ENCODE measurements at places on chromosomes 12 and 14. TPM values are rescaled to one million over a fixed set of nuclear protein-coding genes. Genes with fewer than 3 reads are reported as not detected.

The SMOC1 gene
- total RNA-seq: 1.1 TPM

GRCh38 chr14:96574633-96575632, 72.8 kb downstream of the PAPOLA start:
- H3K27ac ChIP-seq: no peak overlapping the region
- H3K4me3 ChIP-seq: no peak overlapping the region
- H3K4me1 ChIP-seq: peaks cover 10% of the 10 kb centered on the region
- peaks cover 3% of the 10 kb centered on the region for H3K36me3 ChIP-seq
- DNase-seq: no peak
- no peaks in the 10 kb centered on the region for H3K27me3 ChIP-seq

The KCNC2 gene
- not detected for total RNA-seq

DNA sequence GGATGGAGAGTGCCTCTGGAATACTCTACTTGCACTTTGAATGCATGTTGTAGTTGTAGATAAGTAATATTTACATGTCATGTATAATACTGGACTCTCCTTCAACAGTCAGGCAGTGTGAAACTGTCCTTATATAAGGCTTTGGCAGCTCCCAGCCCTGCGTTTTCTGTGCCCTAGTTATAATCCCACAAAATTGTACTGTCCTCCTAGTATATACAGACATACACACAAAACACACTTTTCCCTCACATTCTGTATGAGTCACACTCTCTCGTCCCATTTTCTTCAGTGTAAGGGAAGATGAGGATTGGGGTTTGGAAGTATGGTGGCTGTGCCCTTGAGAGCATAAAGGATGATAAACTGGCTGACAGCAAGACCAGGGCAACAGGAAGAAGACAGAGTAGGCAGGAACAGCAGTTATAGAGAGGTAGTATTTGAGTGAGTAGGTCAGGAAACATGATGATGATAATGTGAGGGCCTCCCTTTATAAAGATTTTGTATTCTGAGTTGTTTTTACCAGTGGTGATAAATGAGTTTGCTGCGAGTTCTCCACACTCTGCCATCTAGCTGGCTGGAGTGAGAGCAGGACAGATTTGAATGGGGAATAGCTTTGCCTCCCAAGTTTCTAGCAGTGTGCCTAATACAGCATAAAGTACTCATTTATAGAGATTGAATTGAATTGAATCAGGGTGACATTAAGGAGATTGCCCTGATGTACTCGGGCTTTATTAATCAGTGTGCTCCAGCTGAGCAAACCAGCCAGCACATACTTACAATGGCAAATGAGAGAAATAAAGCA, 5.0 kb downstream of the CREBL2 start:
- no peak overlapping the region for H3K27ac ChIP-seq
- H3K36me3 ChIP-seq: peaks cover 6% of the 10 kb centered on the region
- DNase-seq: no peak
- H3K4me1 ChIP-seq: peaks cover 49% of the 10 kb centered on the region

DNA sequence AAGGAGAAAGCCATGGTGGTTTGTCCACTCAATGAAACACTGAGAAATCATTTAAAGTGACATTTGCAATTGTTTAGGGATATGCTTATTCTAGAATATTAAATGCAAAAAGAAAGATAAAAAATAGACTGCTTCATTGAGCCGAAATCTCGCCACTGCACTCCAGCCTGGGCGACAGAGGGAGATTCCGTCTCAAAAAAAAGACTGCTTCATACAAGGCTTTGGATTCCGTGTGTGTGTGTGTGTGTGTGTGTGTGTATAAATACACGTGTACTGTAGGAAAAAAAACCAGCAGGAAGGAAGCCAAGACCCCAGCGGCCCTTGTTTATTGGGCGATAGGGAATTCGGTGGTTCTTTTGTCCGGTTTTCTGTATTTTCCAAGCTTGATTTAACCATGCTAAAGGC, 3.2 kb upstream of the ZNF839 start:
- DNase-seq: no peak
- H3K36me3 ChIP-seq: no peaks in the 10 kb centered on the region
- peak overlapping the region; percentile 65 for H3K4me3 ChIP-seq
- peak overlapping the region; percentile 80 for H3K27ac ChIP-seq
- H3K4me1 ChIP-seq: peaks cover 50% of the 10 kb centered on the region

DNA sequence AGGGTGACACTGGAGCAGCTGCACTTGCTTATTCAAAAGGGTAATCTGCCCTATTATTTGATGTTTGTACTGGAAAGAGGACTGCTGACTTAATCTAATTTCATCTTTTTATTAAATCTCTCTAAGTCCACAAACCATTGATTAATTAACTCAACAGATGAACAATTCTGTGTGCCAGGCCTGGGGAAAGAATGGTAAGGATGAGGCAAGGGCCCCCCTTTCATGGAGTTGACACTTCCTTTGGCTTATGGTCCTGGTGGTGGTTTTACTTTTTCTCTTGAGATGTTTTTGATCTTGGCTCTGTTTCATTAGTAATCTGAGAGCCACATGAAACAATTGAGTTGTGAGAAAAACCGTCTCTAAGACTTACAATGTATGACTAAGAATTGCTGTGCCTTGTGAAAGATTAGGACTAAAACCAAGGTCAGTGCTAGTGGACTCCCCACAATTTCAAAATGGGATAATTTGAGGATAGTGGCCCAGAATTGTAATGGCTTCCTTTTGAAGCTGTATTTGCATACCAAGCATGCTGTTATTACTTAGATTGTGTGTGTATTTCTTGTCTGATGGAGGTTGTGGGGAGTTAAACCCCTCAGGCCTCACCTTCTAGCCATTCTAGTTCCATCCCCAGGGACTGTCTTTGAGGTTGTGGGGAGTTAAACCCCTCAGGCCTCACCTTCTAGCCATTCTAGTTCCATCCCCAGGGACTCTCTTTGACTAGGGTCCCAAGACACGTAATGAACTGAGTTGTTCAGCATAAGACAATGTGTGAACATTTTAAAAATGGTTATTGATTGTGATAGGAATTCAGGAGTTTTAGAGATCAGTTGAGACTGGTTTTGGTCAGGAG, 52.5 kb upstream of the EVL start:
- no peaks in the 10 kb centered on the region for H3K27me3 ChIP-seq
- peaks cover 23% of the 10 kb centered on the region for H3K4me1 ChIP-seq
- H3K27ac ChIP-seq: no peak overlapping the region
- H3K36me3 ChIP-seq: no peaks in the 10 kb centered on the region
- DNase-seq: no peak

The C2CD5 gene
- 50.2 TPM for total RNA-seq

The OR4L1 gene
- not detected for total RNA-seq

The TOMM20L gene
- total RNA-seq: not detected

The ERP27 gene
- total RNA-seq: 16.2 TPM

- no peaks in the 10 kb centered on the region for H3K27me3 ChIP-seq
- no peak for DNase-seq
- no peak overlapping the region for H3K27ac ChIP-seq
- H3K4me3 ChIP-seq: no peak overlapping the region
- no peaks in the 10 kb centered on the region for H3K36me3 ChIP-seq
- no peaks in the 10 kb centered on the region for H3K4me1 ChIP-seq
Observed at GRCh38 chr12:115473257-115473956, 789.4 kb upstream of the TBX3 start.
